ENCODE measurements at places on chromosomes 3 and 15.

GRCh38 chr3:66633402-66634381 is 132.9 kb upstream of the LRIG1 start:
- DNase-seq = no peak

DNA sequence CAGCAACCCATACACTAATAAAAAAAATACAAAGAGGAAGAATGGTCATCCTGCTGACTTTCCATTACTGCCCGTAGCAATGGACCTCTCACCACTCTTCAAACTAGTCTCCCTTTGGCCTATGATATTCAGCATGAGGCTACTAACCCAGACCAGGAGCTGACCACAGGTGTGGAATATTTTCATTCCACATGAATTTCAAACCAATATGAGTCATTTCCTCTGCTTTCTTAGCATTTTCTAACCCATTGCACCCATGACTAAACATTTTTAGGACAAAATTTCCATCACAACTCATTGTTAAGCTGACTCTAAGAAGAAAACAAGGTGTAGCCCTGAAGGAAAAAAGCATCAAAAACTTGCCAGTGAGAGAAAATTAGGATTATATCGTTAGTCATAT is 34.0 kb upstream of the ZPLD1 start:
- DNase-seq = no peak

GRCh38 chr15:41655716-41656115 is 4.5 kb upstream of the MGA start:
- no peak for DNase-seq

- DNase-seq = peak; percentile 20
These were observed 664 bp downstream of the PARP3 start for GRCh38 chr3:51942603-51943450.

- peak; percentile 28 for DNase-seq
These were observed 152.9 kb upstream of the GOLIM4 start for GRCh38 chr3:168248383-168249204.

DNA sequence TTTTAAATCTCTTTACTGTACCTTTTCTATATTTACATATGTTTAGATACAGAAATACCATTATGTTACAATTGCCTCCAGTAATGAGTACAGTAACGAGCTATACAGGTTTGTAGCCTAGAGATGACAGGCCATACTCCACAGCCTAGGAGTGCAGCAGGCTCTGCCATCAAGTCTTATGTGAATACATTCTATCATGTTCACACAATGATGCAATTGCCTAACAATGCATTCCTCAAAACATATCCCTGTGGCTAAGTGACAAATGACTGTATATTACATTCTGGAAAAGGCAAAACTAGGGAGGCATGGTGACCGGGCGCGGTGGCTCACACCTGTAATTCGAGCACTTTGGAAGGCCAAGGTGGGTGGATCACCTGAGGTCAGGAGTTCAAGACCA is 192.4 kb upstream of the IGF1R start:
- no peak for DNase-seq

DNA sequence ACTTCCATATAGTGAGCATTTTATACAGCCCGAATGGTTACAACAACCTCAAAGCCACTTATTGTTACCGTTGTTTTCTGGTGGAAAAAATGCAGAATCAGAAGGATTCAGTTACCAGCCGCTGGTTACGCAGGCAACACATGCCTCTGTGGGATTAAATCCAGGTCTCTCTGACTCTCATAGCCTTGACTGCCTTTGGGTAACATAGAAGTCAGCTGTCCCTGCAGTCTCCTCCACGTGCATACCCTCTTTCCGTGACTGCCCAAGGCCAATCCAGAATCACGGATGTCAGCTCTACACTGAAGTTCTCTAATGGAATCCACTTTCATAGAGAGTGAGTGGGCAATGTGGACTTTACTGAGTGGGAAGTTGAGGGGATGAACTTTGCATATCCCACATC is 189.5 kb upstream of the DNAJC19 start:
- DNase-seq = no peak

DNA sequence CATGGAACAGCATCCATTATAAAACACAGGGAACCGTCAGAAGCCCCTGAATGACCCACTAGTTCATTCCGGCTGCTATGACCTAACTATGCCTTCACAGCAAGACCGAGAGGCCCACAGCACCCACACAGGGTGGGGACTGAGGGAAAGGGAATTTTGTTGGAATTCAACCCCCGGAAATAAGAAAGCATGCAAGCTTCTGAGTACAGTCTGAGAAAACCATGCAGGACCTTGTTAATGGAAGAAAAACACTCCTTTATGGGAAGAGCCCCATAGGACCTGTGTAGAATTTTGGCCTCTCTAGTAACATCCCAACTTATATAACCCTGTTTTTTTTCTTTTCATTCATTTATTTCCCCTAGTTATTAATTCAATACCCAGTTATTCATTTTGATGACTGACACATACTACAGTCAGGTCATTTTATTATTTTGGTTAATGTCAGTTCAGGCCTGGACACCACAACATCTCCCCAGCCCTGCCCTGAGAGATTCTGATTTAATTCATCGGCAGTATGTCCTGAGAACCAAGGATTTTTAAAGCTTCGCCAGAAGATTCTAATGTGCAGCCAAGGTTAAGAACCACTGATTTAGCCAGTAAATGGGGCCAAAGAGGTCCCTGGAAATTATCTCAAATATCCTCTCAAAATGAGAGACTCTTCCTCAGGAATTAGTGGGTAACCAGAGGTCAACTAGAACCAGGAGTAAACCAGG is 231.6 kb upstream of the GOLGA6L4 start:
- no peak for DNase-seq

GRCh38 chr3:25594007-25594502 is 70.7 kb downstream of the TOP2B start:
- no peak for DNase-seq

DNA sequence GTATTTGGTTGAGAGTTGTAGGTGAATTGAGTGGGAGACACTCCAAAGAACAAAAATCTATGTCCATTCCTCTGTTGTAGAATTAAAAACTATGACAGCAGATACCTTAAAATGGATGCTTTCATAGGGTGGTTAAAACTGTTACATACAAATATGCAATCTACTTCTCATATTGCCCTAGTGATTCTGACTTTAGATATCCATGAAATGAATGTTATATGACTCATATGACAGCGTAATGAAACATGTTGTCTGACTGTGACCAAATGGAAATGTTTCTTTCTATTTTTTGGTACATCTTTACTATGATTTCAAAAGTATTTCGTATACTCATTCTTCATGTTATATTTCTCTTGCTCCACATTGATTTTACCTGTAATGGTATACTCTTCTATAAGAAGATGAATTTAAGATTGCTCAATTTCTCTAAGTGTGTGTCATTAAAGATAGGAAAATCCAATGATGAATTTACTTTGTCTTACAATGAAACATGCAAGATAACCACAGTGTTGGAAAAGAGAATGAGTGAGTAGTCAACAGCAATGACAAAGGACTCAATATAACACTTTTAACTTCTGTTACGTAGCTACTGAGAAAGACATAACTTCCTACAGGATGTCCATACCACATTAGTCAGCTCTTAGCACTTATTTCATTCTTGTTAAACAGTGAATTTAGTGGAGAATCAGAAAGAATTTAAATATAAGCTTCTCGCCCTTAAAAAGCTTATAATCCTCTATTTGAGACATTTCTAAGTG is 79.3 kb upstream of the LSAMP start:
- DNase-seq = no peak

GRCh38 chr3:35291471-35292236 is 347.7 kb upstream of the ARPP21 start:
- no peak for DNase-seq

DNA sequence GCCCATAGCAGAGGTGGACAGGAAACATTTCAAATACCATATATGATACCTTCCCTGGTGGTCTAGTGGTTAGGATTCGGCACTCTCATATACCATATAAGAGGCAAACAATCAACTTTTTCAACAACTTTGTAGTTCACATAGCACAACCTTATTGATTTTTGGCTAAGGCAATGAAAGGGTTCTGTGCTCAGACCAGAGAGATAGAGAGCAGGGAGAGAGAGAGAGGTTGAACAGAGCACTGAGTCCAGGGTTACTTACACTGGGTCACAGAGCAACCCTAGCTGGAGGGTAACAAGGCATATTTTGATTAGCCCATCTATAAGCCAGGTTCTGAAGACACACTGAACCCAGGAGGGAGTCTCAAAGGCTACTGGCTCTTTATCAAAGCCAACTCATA is 83.8 kb downstream of the PLCH1 start:
- no peak for DNase-seq

DNA sequence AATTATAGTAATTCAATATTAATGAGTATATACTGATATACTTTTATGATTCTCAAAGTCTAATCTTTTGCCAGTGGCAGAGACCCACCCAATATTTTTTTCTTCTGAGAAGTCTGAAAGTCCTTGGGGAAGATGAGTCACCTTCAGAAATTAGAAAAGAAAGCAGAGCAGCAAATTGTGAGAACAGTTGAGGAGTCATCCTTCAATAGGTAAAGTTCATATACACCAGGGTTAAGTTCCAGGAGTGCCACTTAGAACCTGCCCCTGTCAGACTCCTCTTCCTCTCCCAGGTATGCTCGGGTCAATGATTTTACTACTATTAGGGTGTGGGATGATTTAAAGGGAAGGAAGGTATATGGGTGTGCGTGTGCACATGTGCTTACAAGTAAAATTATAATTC is 7.1 kb downstream of the CLRN1 start:
- no peak for DNase-seq

- no peak for DNase-seq
These were observed 361.9 kb upstream of the ICE2 start for GRCh38 chr15:60840703-60841411.

DNA sequence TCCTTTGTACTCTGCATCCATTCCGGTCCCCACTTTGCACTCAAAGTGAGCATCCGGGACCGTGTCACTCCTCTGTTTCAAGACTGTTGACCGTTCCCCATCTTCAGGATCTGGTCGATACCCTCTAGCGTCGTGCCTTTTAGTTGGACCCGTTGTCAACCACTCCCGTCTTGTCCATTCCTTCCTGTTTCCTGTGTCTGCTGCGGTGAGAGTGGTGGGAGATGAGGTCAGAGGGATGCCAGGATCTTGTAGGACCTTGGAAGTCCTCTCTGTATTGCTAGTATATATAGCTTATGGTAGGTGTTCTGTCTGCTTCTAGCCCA is 624 bp downstream of the BRK1 start:
- no peak for DNase-seq

GRCh38 chr3:128588147-128588546 is 62.5 kb downstream of the RPN1 start:
- DNase-seq = no peak

GRCh38 chr15:84752195-84752594 is 3.8 kb downstream of the ZNF592 start:
- DNase-seq = no peak

- no peak for DNase-seq
These were observed 853.5 kb downstream of the TUSC7 start for GRCh38 chr3:117563063-117563462.

- DNase-seq = no peak
These were observed 14.6 kb upstream of the FAM107A start for GRCh38 chr3:58591517-58592510.

GRCh38 chr3:116155841-116156240 is 289.4 kb downstream of the LSAMP start:
- no peak for DNase-seq

GRCh38 chr3:156630081-156630772 is 44.2 kb upstream of the TIPARP start:
- DNase-seq = no peak

DNA sequence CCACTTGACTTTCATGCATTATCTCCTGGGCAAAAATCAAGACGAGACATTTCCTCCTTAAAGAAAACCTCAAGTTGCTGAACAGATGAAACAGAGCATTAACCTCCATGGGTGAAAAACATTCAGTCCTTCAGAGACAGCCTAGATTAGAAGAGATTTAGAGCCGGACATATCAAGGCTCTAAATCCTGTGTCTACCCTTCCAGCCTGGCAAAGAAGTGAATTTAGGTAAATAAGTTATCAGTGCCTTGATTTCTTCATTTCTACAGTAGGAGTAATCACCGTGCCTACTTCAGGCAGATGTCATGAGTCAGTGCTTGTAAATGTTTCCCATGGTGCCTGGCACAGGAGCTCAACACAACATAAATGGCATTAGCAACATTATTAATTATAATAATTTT is 159.3 kb upstream of the PRICKLE2 start:
- DNase-seq = no peak

- DNase-seq = no peak
These were observed 185.2 kb upstream of the CFAP20DC start for GRCh38 chr3:59234884-59235633.

DNA sequence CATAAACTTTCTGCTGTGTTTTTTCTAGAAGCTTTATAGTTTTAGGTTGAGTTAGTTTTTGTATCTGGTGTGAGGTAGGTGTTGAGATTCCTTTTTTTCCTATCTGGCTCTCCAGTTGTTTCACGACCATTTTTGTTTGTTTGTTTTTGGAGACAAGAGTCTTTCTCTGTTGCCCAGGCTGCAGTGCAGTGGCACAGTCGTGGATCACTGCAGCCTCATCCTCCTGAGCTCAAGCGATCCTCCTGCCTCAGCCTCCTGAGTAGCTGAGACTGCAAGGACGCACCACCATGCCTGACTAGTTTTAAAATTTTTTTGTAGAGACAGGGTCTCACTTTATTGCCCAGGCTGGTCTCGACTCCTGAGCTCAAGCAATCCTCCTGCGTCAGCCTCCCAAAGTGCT is 20.6 kb downstream of the RNF111 start:
- no peak for DNase-seq

GRCh38 chr3:116059421-116060096 is 385.7 kb downstream of the LSAMP start:
- no peak for DNase-seq

All from progenitor cell of endocrine pancreas (in vitro differentiated cells).